ENCODE measurements at places on chromosomes 12 and 14. TPM values are rescaled to one million over a fixed set of nuclear protein-coding genes. Genes with fewer than 3 reads are reported as not detected.

- H3K4me1 ChIP-seq, result peaks cover 21% of the 10 kb centered on the region
- H3K4me3 ChIP-seq, result no peak overlapping the region
- no peak overlapping the region for H3K27ac ChIP-seq
- DNase-seq, result no peak
These were observed 4.9 kb downstream of the B4GALNT3 start for GRCh38 chr12:464484-465267.

DNA sequence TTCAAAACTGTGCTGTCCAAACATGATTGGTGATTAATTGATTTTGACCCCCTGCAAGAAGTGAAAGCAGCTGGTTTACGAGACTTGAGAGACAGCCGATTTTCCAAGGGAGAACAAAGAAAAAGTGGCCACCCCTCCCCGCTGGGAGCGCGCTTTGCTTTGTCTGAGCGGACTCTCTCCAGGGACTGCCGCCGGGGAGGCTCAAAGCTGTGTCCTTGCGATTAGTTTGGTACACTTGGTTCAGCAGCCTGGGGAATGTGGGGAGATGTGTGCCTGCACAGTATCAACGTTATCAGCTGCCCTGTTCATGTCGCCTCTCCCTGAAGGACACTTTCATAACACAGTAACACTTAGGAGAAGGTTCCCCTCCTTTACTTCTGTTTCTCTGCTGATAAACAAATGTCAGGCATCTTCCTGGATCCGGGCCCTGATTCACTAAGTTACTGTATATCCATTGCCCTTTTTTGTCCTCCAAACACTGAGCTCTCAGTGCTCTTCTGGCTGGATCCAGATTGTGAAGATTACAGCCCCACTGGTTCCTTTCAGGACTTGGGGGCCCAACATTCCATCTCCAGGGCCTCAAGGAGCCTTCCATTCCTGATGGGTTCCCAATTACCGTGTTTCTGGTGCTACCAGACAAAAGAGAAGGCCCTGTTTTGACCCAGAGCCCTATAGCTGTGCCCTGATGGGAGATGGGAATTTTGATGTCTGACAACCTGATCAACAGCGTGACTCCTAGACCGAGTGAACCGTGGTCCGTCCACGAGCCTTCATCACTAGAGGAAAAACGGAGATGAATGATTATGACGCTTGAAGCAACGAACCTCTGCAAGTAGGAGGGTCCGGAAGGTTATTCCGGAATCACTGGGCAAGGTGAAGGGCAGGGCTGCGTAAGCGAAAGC lies 31.7 kb upstream of the TUBA1C start:
- no peaks in the 10 kb centered on the region for H3K36me3 ChIP-seq
- no peaks in the 10 kb centered on the region for H3K4me1 ChIP-seq
- no peaks in the 10 kb centered on the region for H3K27me3 ChIP-seq
- H3K27ac ChIP-seq, result peak overlapping the region; percentile 47

DNA sequence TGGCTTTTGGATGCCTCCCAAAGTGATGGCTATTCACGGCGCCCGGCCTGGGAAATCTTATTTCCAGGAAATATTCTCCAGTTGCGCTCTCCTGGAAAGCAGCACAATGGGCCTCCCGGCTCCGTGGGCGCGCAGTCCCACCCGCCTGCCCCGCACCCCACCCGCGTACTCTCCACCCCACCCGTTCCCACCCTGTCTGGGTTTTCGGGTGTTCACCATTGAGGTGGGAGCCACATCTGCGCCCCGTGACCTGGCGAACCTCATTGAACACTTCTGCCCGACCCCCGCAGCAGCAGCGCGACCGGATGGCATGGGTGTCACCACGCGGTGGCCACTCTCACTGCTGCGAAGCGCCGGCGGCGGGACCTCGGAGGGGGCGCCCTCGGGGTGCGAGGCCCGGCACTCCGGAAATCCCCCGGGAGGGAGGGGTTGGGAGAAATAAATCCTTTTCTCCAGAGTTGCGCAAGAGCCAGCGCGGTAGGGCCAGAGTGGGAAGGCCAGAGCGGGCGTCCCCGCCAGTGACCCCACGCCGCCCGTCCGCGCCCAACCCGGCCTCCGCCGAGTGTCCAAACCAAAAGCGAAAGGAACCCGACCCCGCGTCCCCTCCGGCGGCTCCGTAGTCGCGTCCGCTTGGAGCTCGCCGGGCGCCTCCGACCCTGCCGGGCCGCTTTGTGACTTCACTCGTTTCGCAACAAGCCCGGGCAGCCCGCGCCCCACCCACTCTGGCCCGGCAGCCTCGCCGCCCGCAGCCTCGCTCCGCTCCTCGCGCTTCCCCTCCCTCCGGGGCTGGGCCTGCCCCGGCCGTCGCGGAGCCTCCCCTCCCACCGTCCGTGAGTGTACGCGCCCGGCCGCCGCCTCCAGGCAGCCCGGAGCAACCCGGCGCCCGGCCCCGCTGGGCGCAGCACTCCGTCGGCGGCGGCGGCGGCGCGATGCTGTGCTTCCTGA lies at the start of gene DRAM1:
DRAM1 (plus strand) TSS at position 720 of the 945 bp plus-strand sequence; CDS start at position 930, 210 bp downstream.
- no peaks in the 10 kb centered on the region for H3K27me3 ChIP-seq
- H3K27ac ChIP-seq, result peak within 1 kb of the TSS; percentile 84

DNA sequence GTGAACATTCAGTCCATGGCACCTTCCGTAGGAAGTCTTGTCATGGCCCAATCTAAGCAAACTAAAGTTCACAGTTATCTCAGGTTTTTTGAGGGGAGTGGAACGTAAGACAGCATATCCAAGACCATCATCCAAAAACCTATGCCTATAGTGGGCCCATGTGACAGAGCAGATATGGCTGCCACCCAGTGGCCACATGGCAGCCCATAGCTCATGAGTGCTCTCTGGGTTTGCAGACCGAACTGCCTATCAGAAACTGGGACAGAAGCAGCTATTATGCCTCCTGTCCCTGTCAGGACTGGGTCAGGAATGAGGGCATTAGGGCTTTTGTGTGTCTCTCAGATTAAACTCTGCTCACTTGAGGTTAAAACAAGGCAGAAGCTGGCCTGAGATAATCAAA lies 503.7 kb downstream of the NRXN3 start:
- no peak overlapping the region for H3K4me3 ChIP-seq
- H3K4me1 ChIP-seq, result no peaks in the 10 kb centered on the region
- H3K36me3 ChIP-seq, result no peaks in the 10 kb centered on the region
- no peaks in the 10 kb centered on the region for H3K27me3 ChIP-seq
- peak; percentile 1 for DNase-seq
- no peak overlapping the region for H3K27ac ChIP-seq

- no peak overlapping the region for H3K27ac ChIP-seq
- no peak overlapping the region for H3K4me3 ChIP-seq
- DNase-seq, result no peak
- H3K4me1 ChIP-seq, result no peaks in the 10 kb centered on the region
- H3K36me3 ChIP-seq, result no peaks in the 10 kb centered on the region
These were observed 310.1 kb upstream of the DIO3 start for GRCh38 chr14:101250948-101251811.

DNA sequence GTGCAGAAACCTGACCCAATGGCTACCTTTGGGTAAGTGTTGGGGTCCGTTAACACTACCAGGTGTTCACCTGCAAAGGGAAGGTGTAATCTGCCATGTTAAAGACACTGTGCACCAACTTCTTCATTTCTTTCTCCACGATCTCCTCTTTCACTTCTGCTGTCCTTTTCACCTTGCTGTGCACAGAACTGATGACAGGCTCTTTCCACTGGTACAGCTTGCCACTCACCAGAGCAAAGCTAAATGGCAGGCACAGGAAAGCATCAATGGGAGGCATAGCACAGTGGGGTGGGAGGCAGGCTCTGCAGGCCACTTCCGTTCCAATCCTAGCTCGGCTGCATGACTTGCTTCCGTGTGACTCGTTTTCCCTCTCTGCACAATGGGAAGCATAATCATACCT lies 2.6 kb upstream of the C12orf76 start:
- H3K27me3 ChIP-seq, result no peaks in the 10 kb centered on the region
- no peak overlapping the region for H3K27ac ChIP-seq
- no peak overlapping the region for H3K4me3 ChIP-seq
- no peak for DNase-seq
- H3K36me3 ChIP-seq, result no peaks in the 10 kb centered on the region
- peaks cover 22% of the 10 kb centered on the region for H3K4me1 ChIP-seq

GRCh38 chr14:79056879-79057278 lies 886.7 kb downstream of the NRXN3 start:
- no peaks in the 10 kb centered on the region for H3K36me3 ChIP-seq
- no peaks in the 10 kb centered on the region for H3K4me1 ChIP-seq
- no peak for DNase-seq
- no peak overlapping the region for H3K27ac ChIP-seq

DNA sequence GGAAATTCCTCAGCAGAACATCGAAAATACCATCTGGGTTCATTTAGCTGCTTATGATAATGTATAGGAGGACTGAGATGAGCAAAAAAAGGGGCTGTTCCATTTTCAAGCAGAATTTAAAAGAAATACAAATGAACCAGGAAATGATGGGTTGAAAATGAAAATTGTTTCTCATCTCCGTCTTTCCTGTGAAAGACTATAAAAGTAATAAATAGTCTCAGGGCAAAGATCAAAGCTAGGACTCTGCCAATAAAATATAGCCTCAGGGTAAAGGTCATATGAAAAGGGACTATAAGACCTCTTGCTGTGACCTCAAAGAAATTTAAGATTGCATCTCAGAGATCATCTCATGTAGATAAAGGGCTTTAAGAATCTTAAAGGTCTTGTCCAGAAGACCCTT lies 478.0 kb downstream of the BTG1 start:
- H3K36me3 ChIP-seq, result no peaks in the 10 kb centered on the region
- H3K27ac ChIP-seq, result no peak overlapping the region
- H3K4me1 ChIP-seq, result peaks cover 12% of the 10 kb centered on the region
- no peaks in the 10 kb centered on the region for H3K27me3 ChIP-seq
- no peak overlapping the region for H3K4me3 ChIP-seq

C12orf50 gene
- not detected for total RNA-seq

Data from Caco-2 (cell line).